Activated CD4-positive, alpha-beta T cell treated with anti-CD3 and anti-CD28 coated beads for 1 hour (primary cell): ENCODE measurements at places on chromosomes 2 and 18.

- no peak for DNase-seq
These were observed 66.4 kb downstream of the EML6 start for GRCh38 chr2:54789878-54790277.

GRCh38 chr2:26630669-26631360 lies 10.4 kb downstream of the CIB4 start:
- DNase-seq, result no peak

DNA sequence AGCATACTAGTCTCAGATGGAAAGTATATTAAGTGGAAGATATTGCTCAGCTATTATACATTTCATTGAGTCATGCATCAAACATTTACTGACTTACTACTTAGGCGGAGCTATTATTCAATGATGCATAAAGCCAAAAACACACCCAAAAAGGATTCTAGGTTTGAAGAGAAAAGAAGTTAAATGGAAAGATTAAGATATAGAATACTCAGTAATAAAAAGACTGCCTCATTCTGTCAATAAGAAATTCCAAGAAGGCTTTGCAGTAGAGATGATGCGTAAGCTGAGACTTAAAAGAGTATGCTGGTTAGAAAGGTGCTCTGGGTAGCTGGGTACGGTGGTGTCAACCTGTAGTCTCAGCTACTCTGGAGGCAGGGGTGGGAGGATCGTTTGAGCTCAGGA lies 27.6 kb downstream of the STK17B start:
- no peak for DNase-seq

DNA sequence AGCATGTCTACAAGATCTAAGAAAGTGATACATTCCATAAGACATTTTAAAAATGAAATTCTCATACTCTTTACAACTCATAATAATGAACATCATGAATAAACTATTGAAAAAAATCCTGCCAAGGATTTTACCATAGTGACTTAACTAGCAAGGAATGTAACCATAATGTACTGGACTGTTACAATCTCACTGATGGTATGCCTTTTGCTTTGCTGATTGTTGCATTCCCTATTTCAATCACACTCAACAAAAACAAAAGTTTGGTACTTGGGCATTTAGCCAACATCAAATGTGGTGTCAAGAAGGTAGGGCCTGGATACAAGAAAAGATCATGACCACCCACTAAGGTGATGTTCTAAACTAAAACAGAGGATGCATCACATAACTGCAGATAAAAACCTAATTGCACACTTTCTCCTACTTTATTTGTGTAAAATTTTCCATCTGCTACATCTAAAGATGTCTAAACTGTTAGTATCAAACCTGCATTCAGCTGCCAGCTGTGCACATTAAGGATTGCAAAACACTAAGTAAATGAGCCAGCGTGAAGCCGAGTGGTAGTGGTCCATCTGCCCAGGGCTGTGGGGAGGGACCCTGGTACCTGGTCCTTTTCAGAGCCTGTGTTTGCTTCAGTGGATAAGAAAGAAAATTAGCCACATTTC lies 564.4 kb downstream of the ZEB2 start:
- DNase-seq, result no peak

GRCh38 chr18:12468445-12468844 lies 60.7 kb downstream of the PRELID3A start:
- no peak for DNase-seq

DNA sequence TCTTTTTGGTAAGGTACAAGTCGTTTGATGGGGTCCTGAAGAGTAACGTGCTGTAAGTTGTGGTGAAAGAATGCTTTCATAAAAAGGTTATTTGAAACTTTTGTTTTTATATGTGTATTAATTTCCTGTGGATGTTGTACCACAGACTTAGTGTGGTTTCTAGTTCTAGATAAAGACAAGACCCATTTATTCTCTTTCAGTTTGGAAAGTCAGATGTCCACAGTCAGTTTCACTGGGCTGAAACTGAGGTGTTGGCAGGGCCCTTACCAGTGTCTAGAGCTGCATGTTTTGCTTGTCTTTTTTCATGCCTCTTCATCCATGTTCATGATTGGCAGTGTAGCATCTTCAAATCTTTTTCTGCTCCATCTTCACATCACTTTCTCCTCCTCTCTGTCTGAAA lies 22.1 kb upstream of the DOCK10 start:
- no peak for DNase-seq

GRCh38 chr2:166180951-166181812 lies 53.4 kb upstream of the SCN1A start:
- DNase-seq, result no peak

DNA sequence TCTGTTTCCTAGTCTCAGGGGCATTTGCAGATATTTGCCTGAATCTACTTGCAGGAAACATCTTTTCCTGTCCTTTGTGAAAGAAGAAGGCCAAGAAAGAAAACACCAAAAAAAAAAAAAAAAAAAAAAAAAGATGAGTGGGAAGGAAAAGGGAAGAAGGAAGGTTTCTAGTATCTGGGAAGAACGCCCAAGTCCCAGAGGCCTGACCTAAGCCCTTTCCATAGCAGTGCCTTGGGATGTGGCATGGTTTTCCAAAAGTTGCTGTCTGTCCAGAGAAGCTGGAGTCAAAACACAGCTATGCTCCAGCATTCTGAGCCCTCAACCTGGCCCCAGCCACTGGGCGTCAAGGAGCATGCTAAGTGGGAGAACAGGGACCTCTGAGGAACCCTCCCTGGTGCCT lies 123.5 kb downstream of the INHBB start:
- no peak for DNase-seq

DNA sequence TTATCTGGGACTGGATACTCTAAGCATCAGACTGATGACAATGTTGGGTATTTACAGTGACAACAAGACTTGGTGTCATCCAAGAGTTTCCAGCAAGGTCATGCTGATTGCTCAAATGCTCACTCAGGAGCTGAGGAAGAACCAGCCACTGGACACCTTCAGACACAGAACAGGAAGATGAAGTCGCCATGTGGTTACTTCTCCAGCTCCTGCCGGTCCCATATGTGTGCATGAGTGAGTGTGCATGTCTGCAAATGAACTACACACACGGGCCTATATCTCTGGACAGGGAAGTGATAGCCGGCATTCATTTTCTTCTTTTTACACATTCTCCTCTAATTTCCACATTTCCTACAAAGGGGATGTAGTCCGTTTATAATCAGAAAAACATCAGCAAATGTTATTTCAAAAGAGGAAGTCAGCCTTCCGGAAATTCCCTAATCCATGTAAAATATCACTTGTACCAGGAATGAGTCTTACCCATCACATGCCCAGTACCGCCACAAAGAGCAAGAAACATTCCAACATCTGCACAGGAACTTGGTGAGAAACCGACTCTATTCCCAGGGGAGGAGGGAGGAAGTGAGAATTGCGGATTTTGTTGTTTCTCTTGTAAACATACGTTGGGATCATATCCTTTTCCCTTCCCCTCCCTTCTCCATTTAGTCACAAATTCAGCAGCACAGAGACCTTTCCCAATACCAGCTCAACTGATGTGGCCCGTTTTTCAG lies 10.8 kb downstream of the RFX8 start:
- DNase-seq, result no peak

- no peak for DNase-seq
These were observed 47.5 kb upstream of the ASB1 start for GRCh38 chr2:238379096-238379810.

DNA sequence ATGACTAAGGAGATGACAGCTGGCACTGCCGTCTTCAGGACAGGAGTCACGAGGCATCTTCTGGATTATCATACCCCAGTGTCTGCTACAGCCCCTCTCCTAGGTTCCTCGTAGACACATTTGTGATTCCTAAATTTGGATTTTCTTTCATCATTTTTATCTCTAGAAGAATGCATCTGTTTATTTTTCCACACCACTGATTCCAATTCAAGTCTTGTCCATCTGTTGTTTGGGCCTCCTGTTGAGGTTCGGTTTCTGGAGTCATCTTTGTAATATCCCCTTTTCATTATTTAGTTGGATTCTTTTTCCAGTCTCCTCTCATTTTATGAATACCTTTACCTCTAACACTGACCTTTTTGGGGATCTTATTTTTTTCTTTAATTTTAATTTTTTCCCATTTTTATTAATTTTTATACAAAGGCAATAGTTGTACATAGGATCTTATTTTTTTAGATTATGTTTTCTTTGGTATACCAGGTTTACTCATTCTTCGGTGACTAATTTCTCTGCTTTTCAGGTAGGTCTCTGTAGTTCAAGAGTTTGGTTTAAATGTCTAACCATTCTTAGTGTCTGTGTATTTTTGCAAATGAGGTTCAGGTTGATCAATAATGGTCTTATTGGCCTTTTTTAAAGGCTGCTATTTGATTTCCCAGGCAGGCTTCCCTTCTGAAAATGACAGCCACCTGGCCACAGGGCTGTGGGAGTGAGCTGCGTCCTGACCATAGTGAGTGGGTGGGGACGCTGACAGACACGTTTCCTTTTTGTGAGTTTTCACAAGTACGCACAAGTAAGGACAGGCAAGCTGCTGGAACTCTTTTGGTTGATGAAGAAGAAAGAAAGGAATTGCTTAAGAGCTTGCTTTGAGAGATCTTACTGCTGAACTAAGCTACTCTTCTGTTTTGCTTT lies 34.5 kb downstream of the FARP2 start:
- DNase-seq, result no peak

DNA sequence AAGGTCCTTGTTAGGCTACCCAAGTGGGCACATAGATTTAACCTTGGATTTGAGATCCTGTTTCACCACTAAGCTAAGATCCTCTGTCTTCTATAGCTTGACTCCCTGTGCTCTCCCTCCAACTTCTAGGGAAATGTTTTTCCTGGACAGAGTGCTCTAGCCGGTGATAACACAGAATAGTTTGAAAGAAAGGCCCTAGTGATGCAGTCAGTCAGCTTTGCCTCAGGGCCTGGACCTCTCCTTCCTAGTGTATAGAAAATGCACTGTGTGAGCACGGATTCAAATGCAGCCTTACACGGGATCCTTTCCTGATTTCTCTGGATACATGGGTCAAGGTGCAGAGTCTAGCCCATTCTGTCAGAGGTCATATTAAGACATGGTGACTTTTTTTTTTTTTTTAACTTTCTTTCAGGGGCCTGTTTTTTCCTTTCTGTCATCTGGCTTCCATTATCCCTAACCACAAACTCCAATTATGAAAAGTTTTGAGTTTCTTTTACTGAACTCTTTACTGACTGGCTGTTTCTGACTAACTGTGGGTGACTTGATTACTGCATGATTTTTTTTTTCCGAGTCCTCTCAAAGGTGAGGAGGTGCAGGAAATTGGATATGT lies 122.6 kb downstream of the LRP1B start:
- no peak for DNase-seq

GRCh38 chr2:218000136-218000535 lies 2.7 kb downstream of the TNS1 start:
- DNase-seq, result no peak

- no peak for DNase-seq
These were observed 197.1 kb downstream of the AGAP1 start for GRCh38 chr2:235690809-235691450.

DNA sequence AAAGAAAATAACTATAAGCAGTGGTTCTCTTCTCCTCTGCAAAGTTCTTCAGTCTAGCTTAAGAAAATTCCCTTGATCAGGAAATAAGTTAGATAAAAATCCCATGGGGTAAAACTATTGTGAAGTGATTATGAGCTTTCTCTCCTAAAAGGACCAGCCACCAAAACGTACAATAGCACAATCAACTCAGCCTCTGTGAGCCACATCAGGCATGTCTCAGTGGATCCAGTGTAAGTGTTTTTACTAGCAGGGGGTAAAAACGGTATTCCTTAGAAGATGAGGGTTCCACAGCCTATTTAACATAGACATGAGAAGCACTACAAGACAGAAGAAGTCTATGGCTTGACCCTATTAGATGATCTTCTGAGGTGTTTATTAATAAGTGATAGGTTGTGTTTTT lies 503.2 kb downstream of the PIK3C3 start:
- no peak for DNase-seq

DNA sequence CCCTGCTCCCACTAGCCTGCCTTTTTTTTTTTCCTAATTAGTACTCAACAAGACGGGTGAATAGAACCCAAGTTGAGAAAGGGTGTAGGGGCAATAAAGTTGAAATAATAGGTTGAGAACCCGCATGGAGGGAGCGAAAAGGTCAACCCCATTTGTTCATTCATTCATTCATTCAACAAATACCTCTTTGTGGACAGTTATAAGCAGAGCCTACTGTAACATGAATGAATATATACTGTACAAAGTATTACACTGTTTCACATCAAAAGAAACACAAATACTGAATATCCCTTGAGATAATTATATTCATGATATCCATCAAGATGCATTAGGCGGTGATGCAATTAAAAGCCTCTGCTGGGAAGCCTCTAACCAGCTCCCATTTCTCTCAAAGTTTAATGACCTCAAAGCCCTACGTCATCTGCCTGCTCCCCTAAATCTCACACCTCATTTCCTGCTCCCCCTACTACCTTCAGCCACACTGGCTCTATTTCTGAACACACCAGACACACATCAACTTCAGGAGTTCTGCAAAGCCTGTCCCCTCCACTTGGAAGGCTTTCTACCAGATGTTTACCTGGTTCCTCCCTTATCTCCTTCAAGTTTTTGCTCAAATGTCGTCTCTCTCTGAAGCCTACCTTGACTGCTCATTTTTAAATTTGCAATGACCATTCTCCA lies 1.4 kb upstream of the NBAS start:
- no peak for DNase-seq

DNA sequence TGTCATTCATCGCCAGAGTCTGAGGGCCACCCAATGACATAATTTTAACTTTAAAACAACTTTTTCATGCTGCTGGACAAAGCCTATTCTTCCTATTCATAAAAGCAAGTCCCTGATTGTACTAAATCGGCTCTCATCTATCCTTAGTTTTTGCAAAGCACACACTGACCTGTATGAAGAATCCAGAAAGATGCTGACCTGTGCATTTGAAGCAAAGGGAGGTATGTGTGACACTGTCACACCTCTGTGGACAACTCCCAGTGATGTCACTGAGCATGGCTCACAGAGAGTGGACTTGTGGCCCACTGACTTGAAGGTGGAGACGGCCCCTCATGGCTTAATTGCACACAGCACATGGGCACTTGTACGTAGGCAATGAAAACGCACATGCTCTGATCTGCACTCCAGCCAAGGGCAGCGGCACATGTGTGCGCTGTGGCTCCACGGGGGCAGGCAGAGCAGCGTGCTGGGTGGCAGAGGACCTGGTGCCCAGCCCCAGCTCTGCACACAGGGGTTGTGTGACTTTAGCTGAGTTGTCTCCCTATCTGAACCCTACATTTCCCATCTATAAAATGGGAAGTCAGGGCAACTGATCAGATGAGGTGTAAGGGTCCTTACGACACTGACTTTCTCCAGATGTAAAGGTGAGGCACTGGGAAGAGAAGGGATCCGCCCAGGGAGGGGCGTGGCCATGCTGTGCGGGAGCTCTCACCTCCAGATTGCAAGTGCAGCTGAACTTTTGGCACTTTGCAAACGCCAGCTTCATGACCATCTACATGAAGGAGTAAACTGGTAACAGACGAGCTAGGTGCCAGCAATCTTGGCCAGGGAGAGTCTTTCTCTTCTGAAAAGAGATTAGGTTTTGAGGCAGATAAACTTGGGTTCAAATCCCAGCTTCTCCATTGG lies 14.3 kb upstream of the ODC1 start:
- DNase-seq, result no peak

- DNase-seq, result no peak
These were observed 94.8 kb upstream of the OTOS start for GRCh38 chr2:240235149-240235803.
